ENCODE measurements at places on chromosomes 2 and 18.

GRCh38 chr18:50289108-50289443 lies 1.6 kb upstream of the CXXC1 start:
- no peak for DNase-seq

- DNase-seq = no peak
These were observed 40.2 kb downstream of the SNED1 start for GRCh38 chr2:241038374-241039180.

DNA sequence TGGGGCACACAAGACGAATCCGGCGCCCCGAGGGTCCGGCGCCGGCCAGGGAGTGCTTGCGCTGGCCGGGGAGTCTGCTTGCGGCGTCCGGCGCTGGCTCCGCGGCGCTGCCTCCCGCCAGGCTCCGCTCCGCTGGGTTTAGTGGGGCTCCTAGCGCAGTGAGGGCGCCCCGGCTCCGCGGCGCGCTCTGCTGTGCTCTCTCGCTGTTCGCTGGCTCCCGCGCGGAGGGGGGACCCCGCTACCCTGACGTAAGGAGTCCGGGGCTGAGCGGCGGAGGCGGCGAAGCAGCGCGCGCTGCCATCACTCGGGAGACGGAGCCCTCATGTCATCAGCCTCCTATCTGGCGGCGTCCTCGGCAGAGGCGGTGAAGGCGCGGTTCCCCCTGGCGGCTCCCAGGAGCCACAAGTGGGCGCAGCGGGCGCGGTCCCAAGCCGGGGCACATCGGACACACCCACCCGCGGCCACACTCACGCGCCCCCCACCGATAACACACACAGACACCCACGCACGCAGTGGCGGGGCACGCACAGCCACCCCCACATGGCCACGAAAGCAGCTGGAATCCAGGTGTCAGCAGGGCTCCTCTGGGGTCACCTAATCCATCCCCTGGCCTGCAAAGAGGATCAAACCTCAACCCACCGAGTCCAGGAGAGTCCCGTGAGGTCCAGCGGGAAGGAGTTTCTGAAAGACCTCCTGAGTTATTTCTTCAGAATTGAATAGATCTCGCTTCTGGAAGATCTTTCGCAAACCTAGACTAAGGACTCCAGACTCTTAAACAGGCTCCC lies at the start of gene C1QL2:
Gene C1QL2, minus strand, starts transcription at position 189 of the 785 bp plus-strand sequence. CDS start 482 bp downstream, outside the sequence.
- no peak for DNase-seq

GRCh38 chr2:100581277-100581612 lies 18.5 kb downstream of the PDCL3 start:
- no peak for DNase-seq

- DNase-seq = no peak
These were observed 45.5 kb downstream of the DPP4 start for GRCh38 chr2:162028511-162028910.

DNA sequence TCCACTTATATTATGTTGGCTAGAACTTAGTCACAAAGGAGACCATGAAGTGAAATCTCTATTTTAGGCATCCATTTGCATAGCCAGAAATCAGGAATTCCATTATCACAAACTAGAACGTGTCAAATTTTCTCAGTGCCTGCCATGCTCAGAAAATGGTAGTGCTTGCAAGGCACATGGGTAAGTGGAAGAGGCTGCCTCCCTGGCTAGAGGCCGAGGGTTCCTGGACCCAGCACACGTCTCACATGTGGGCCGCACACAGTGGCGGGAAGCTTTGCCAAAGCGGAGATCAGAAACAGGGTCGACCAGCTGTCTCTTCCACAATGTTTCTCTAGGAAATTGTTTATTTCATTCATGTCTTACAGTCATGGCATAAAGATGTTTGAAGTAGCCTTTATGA lies 42.3 kb downstream of the TRAF3IP1 start:
- DNase-seq = no peak

- DNase-seq = no peak
These were observed 26.2 kb downstream of the TTC21B start for GRCh38 chr2:165927353-165927752.

DNA sequence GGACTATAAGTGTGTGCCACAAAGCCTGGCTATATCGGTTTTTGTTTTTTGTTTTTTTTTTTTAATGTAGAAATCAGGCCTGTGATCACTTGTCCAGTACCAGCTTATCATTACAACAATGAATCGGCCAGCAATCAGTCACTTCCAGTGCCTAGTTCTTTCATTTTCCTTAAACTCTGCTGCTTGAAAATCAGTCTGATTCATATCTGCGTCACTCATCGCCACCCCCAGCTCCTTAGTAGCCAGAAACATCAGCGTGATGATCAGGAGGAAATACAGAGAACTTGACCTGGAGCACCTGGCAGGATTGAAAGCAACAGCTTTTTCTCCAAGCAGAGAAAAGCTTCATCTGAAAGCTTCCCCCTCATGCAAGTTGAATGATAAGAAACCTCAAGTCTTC lies 75.4 kb downstream of the SPTBN1 start:
- no peak for DNase-seq

DNA sequence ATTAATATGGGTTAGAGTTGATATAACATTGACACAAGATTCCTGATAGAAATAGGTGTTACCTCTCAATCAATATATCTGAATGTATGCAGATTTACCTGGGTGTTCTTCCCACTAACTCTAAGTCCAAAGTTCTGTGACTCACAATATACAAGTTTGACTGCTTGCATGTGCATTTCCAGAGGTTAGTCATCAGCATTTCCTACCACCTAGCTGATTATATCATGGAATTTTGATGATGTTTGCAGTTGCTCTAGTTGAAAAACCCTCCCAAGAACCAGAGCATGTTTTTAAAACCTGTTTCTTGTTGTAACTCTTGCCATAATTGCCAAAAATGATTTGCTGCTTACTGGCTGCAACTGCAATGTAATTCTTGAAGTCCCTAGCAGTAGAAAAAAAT lies 15.0 kb upstream of the DSG1 start:
- DNase-seq = no peak

GRCh38 chr2:26588576-26588975 lies 52.6 kb downstream of the CIB4 start:
- no peak for DNase-seq

GRCh38 chr18:72820571-72820970 lies 47.2 kb downstream of the NETO1 start:
- DNase-seq = no peak

DNA sequence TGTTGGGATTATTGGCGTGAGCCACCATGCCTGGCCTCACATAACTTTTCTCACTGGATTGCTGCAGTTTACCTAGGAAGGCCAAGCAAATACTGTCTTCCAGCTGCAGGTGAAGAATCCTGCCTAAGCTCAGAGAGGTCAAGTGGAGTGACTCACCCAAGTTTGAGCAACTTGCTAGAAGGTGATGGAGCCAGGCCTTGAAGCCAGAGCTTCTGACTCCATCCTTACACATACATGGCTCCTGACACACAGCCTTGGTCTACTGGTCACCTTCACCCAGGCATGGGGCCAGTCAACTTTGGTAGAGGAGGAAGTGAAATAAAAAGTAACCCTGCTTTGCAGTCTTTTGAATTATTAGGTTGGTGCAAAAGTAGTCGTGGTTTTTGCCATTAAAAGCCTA lies 93.5 kb downstream of the VWA3B start:
- DNase-seq = no peak

DNA sequence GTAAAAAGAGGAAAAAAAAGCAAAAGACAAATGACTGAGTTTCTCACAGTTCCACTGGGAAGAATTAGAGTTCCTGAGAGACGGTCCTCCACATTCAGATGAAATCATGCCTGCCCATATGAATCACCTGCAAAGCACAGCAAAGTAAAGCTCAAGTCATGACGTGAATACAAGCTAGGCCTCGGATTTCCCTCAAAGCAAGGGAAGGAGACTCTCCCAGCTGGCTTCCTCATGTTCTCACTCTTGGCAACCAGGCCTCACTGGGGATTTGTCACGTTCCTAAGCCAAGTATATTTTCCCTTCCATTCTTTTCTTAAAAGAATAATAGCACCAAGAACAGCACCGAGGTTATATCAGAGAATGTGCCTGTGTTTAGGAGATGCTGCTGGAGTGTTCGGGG lies 47.0 kb downstream of the CYP27C1 start:
- peak; percentile 97 for DNase-seq

DNA sequence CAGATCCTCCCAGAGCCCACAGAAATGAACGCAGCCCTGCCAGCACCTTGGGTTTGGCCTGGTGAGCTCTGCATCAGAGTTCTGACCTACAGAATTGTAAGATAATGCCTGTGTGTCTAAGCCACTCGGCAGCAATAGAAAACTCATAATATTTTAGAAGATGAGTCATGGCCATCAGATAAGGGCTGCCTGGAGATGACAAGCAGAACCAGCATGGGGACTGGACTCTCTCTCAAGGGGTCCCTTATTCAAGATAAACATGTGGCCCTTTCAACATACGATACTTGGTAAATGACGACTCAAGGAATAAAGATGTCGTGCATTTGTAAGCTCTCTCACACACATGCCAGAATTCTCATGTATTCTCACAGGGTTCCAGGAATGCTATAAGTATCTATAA lies 8.5 kb upstream of the AGAP1 start:
- no peak for DNase-seq

- DNase-seq = peak; percentile 25
These were observed 75.1 kb upstream of the PARD3B start for GRCh38 chr2:204470178-204470620.

DNA sequence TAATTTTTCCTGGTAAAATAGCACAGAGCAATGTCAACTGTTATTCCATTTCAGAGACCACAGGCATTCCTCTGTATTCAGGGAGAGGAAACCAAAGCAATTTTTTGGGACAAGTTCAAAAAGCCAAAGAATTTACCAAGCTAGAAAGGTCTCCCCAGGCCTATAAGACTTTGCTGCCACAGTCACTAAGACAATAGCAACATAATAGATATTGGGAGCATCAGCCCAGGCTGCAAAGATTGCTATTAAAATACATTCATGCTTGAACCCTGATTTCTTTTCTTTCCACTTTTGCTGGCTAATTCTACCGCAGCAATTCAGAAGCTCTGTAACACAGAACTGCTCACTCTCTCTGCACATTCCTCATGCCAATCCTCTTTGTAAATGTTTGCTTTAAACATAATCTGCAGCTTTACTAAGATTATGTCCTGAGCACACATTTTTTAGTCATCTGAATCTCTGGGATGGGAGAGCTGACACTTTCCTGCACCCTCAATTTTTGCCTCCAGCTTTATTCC lies 76.3 kb downstream of the CLHC1 start:
- DNase-seq = no peak

GRCh38 chr2:154699575-154699930 lies 1.1 kb downstream of the KCNJ3 start:
- no peak for DNase-seq

DNA sequence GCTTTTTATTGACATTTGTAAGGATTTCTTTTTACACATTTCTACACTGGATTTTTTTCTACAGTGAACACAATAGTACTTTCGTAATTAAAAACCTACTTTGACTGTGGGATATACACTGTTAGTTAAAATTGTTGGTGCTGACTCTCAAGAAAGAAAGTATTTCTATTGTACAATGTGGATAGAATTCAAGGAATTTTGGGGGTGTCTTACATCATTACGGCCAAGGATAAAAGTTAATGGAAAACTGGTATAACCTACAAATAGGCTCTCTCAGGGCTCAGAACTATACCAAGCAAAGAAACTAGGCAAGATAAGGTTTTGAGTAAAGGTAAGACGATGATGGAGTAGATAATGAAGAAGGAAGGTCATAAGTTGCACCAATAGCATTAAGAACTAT lies 198.4 kb upstream of the PARD3B start:
- no peak for DNase-seq

- no peak for DNase-seq
These were observed 31.4 kb downstream of the MYO5B start for GRCh38 chr18:50163505-50163904.

- peak; percentile 90 for DNase-seq
These were observed 310.8 kb downstream of the ERBB4 start for GRCh38 chr2:212227755-212228154.

- no peak for DNase-seq
These were observed 50.8 kb downstream of the EMILIN2 start for GRCh38 chr18:2897448-2898185.

DNA sequence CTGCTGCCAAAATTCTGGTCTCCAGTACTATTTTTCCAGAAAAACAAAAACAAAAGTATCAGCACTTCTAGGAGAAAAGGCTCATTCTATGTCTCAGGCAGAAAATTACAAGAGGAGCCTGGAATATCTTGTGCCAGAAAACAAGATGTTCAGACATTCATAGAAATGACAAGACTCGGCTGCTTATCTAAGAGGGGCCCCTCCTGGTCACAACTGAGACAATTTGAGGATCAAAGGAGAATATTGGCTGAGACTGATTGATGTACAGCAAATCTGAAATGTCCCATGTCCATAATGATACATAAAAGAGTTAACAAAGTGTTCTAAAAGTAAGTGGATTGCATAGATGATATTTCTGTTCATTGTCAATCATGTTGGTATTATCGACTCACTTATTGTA lies 2.4 kb upstream of the RPS7 start:
- no peak for DNase-seq

- peak; percentile 59 for DNase-seq
These were observed 44.2 kb downstream of the GLI2 start for GRCh38 chr2:120779781-120780283.

GRCh38 chr2:172437419-172438341 lies 10.3 kb downstream of the ITGA6 start:
- no peak for DNase-seq

DNA sequence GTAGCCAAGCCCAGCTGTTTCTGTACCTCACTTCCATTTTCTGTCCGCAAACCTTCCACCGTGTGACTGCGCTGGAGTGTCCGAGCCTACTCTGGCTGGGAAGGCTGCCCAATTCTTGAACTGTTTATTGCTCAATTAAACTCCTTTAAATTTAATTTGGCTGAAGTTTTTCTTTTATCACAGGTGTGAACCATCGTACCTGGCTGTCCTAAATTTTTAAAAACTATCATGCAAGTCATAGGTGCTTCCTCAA lies 6.2 kb upstream of the RNU2-63P start:
- DNase-seq = no peak

GRCh38 chr18:37669991-37670534 lies 104.5 kb upstream of the CELF4 start:
- DNase-seq = no peak

DNA sequence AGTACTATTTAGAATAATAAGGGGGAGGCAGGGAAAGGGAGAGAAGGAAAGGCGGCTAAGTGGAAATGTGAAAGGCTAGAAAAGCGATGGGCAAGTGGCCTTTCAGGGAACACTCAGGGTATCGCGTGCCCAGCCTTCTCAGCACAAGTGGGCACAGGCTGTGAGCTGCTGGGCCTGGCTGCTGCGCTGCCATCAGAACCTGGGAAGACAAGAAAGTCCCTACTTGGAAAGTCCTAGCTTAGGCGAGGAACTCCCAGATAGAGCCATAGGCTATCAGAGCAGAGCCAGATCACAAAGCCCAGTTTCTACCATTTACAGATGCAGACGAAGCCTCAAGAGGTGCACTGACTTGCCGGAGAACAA lies 9.8 kb upstream of the FZD7 start:
- DNase-seq = no peak

GRCh38 chr2:1512321-1513289 lies 99.3 kb downstream of the TPO start:
- DNase-seq = no peak
